ENCODE measurements at places on chromosomes 11 and 22.

DNA sequence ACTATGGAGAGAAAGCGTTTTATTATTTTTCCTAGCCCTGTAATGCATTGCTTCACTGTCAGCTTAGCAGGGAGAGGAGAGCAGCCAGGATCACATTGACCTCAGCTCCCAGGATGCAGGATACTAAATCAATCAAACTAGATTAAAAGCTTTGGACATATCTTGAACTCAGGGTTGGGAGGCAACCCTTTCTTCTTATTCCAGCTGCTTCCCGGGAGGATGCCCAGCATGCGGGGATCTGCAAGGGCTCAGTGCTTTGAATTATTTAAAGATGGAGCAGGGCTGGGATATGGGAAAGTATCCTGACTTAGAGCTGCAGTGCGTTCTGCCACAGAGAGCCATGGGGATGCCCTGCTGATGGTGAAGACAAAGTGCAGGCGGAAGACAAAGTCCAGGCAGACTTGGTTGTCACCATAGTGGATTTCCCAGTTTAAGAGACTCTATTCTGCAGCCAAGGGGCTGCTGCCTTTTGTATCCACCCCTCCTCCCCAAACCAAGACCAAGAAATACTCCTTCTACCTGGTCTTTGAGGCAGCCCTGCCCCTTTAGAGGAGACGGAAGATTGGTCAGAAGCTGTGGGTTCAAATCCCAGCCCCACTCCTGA is 1035.0 kb downstream of the TBC1D22A start:
- DNase-seq = no peak

GRCh38 chr11:102111787-102112508 is 1.7 kb downstream of the YAP1 start:
- no peak for DNase-seq

DNA sequence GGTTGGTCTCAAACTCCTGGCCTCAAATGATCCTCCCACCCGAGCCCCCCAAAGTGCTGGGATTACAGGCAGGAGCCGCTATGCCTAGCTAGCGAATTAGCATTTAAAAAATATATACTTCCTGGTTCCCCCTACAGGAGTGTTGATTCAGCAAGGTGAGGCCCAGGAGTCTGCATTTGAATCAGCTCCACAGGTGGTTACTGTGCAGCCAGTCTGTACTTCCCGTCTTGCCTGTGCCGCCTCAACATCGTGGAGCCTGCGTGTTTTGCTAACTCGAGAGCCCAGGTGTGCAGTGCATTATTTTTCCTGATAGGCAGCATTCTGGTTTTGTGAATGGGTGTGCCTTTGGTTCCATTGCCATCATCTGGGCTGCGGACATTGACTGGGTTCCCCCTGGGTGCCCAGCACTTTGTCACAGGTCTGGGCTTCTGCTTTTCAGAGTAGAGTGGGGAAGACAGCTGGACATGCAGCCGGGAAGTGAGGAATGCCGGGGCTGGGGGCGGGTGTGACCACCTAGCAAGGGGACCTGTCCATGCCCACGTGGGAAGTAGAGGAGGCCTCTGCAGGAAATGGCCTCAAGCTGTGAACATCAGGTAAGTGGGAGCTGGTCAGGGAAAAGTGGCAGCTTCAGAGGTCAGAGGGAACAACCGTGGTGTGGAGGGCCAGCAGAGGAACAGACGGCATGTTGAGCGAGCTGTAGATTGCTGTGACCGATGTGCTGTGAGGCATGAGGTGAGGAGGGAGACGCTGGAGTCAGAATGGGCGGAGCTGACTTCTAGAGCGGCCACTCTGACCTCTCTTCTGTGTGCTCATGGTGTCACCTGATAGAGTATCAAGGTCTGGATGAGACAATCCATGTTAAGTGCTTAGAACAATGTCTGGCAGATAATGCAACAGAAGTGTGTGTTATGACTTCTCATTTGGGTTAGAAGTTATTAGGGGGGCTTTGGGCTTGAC is 42.2 kb downstream of the PPFIA1 start:
- no peak for DNase-seq

DNA sequence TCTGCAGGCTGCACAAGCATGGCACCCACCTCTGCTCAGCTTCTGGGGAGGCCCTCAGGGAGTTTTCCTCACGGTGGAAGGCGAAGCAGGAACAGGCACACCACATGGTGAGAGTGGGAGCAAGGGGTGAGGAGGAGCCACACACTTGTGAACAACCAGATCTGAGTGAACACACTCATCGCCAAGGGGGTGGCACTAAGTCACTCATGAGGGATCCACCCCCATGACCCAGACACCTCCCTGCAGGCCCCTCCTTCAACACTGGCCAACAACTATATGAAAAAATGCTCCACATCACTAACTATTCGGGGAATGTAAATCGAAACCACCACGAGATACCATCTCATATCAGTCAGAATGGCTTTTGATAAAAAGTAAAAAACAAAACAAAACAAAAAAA is 722 bp upstream of the KRTAP5-2 start:
- DNase-seq = no peak

GRCh38 chr11:109507331-109507730 is 85.3 kb downstream of the C11orf87 start:
- no peak for DNase-seq

- DNase-seq = peak; percentile 12
Measured at GRCh38 chr11:131867457-131868257, 497.2 kb downstream of the NTM start.

- no peak for DNase-seq
Measured at GRCh38 chr11:45850446-45850845, 3.2 kb downstream of the CRY2 start.

- no peak for DNase-seq
Measured at GRCh38 chr11:129978447-129978846, 24.2 kb downstream of the PRDM10 start.

GRCh38 chr11:75152651-75153427 is 1.9 kb downstream of the SLCO2B1 start:
- DNase-seq = no peak

GRCh38 chr11:130831976-130832375 is 84.3 kb downstream of the SNX19 start:
- DNase-seq = no peak

GRCh38 chr22:22691716-22692701 is 47.6 kb downstream of the GGTLC2 start:
- no peak for DNase-seq

DNA sequence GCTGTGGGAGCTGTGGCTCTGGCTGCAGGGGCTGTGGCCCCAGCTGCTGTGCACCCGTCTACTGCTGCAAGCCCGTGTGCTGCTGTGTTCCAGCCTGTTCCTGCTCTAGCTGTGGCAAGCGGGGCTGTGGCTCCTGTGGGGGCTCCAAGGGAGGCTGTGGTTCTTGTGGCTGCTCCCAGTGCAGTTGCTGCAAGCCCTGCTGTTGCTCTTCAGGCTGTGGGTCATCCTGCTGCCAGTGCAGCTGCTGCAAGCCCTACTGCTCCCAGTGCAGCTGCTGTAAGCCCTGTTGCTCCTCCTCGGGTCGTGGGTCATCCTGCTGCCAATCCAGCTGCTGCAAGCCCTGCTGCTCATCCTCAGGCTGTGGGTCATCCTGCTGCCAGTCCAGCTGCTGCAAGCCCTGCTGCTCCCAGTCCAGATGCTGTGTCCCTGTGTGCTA is 514 bp downstream of the KRTAP5-9 start:
- DNase-seq = no peak

GRCh38 chr11:1460986-1461825 is 25.4 kb downstream of the MOB2 start:
- DNase-seq = no peak

DNA sequence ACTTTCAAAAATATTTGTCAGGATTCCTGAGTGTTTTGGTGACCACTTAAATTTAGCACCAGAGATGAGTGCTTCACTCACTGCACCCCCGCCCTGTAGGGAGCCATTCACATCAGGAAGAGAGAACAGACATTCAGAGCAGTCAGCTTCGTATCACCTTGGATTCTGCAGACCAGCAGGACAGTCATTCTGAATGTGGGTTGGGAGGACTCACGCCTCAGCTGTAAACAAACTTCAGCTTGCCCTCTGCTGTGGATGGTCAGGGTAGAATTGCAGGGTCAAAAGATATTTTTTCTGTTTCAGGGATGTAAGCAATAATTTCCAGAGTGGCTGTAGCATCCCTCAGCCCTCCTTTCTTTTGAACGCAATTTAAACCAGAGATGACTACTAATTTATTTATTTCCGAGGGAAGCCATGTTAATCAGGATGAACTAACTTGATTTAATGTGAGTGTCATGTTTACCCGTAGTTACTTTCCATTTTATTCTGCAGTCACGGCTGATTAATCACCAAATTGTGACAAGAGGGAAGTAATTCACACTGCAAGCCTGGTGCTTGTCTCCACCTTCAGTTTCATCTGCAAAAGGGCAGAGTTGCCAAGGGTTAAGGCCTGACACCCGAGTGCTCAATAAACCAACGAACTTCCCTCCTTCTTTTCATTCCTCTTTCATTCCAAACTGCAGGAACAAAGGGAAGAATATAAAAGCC is 174.2 kb upstream of the DDI1 start:
- DNase-seq = no peak

GRCh38 chr11:17771415-17771814 is 36.8 kb downstream of the KCNC1 start:
- DNase-seq = no peak

- no peak for DNase-seq
Measured at GRCh38 chr11:128195057-128195751, 392.2 kb downstream of the ETS1 start.

DNA sequence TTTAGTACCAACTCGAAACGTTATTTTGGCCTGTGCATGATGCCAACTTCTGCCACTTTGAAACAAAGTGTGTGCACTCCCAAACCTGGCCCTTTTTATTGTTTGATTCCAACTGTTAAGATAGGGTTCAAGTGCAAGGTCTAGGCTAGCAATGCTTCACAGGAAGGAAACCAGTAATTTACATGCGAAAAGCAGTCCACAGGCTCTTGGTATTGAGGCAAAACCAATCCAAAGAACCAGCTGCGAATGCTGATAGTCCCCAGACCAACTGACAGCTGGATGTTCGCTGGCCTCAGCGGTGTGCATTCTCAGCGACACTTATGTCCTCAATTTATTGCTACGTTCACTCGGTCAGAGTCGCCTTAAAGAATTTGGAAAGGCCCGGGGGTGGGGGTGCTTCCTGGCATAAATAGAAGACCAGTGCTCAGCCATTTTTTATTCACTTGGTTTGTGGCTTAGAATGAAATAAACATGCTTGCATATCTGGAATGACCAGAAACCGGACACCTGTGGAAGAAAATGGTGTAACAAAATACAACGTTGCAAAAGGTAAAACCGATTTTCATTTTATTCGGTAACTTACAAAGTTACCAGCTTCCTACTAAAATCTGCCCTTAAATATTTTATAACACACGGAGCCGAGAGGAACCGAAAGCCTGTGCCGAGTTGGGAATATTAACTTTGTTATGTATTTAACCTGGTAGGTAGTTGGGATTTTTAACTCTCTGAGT is 1.6 kb downstream of the CPT1A start:
- DNase-seq = peak; percentile 38

DNA sequence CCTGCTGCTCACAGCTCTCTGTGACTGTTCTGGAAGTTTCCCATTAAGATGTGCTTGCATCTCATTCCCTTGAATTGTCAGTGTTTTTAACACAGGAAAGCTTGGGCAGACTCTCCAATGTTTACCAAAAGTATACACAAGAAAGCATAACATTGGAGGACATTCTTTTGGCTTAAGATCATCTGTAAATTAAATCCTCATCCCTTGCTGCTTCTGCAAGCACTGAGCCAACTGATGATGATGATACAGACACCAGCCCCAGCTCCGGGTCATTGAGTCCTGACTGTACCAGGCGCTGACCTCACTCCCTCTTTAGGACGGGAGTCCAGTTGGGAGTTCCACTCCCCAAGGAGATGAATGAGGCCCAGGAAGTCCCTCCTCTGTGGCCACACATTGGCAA is 23.8 kb downstream of the CD82 start:
- no peak for DNase-seq

Measured in SHP77 treated with DMSO at 0.1 percent for 48 hours (cell line).